ENCODE measurements at places on chromosomes 5 and 9.

DNA sequence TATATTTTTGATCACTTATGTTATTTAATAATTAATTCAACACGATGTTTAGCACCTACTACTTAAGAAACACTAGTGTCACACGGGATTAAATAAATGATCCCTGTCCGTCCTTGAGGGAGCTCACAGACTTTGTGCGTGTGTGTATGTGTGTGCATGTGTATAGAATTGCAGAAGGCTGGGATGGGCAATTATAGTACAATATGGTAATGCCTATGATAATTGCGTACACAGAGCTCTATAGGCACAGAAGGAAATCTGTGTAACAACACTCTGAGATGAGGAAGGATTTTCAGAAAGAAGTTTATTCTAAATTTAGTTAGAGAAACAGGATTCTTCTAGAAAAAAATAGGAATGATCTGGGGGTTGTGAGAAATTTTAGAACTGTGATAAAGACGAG is 76.9 kb downstream of the CDH12 start:
- no peaks in the 10 kb centered on the region for H3K36me3 ChIP-seq
- H3K4me1 ChIP-seq = no peaks in the 10 kb centered on the region
- no peak for DNase-seq
- H3K4me3 ChIP-seq = no peak overlapping the region
- no peak overlapping the region for H3K27ac ChIP-seq

DNA sequence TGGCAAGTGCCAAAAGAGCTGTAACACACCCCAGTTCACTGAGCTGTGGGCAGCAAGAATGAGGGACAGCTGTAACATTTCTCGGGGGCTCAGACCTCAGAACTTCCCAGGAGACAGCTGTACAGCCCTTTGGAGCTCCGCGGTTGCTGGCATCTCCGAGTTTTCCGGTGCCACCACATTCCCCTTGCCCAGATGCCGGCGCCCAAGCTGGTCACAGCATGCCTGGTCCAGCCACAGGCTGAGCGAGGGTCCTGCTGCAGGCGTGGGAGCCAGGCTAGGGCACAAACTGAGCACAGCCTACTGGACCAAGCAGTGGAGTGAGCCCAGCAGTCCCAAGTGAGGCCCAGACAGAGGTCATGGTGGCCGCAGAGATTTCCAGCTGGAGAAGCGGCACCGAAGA is 797.7 kb upstream of the EDIL3 start:
- no peaks in the 10 kb centered on the region for H3K27me3 ChIP-seq
- H3K36me3 ChIP-seq = no peaks in the 10 kb centered on the region
- no peak overlapping the region for H3K4me3 ChIP-seq
- H3K4me1 ChIP-seq = no peaks in the 10 kb centered on the region

GRCh38 chr5:67299231-67299735 is 102.7 kb upstream of the CD180 start:
- no peak overlapping the region for H3K27ac ChIP-seq
- H3K36me3 ChIP-seq = no peaks in the 10 kb centered on the region
- no peaks in the 10 kb centered on the region for H3K27me3 ChIP-seq
- H3K4me1 ChIP-seq = peaks cover 28% of the 10 kb centered on the region
- no peak overlapping the region for H3K4me3 ChIP-seq
- DNase-seq = no peak

DNA sequence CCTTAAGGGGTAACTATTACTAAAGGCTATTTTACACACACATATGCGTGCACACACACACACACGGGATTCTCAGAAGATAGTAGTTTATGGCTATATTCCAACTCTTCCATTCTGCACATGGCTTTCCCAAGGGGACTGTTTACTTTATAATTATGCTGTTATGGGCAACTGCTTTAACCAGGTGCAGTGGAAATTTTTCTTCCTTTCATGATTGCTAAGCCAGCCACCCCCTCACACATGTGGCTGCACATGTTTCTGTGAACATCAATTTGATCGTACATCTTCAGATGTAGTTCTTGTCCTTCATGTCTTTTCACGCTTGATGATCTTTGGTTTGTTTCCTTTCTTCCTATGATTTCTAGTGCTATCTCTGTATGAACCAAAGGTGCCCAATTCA is 37.0 kb downstream of the MRPS30 start:
- no peaks in the 10 kb centered on the region for H3K36me3 ChIP-seq
- no peak overlapping the region for H3K4me3 ChIP-seq
- no peak overlapping the region for H3K27ac ChIP-seq
- no peak for DNase-seq

GRCh38 chr9:103661663-103662062 is 432.4 kb upstream of the SMC2 start:
- H3K27me3 ChIP-seq = no peaks in the 10 kb centered on the region
- H3K4me3 ChIP-seq = no peak overlapping the region
- no peak overlapping the region for H3K27ac ChIP-seq

DNA sequence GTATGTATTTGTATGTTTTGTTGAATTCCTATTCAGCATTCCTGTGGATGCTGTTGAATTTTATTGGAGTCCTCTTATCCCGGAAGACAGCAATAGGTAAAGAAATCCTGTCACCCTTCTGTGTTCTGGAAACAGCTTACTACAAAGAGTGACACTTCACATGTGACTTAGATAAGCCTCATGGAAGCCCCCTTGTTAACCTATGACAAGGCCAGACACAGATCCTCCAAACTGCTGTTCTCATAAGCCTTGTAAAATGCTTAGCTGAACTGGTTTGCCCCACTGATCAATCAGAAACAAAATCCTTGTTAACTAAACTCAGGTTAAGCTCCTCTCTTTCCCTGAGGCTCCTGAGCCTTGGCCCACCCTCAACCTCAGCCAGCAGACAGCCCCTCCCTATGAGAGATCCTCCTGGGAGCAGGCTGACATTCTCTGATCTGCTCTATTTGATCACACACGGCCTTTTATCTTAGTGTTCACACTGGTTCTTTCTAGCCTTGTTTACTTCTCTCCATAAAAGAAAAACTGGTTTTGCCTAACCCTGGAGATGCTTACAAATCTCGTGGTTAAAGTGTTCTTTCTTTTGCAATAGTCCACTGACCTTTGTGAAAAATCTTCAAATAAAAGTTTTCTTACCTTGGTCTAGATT is 29.4 kb upstream of the ATP6V1G1 start:
- H3K4me1 ChIP-seq = no peaks in the 10 kb centered on the region
- H3K4me3 ChIP-seq = no peak overlapping the region
- DNase-seq = no peak
- H3K27ac ChIP-seq = no peak overlapping the region
- no peaks in the 10 kb centered on the region for H3K27me3 ChIP-seq

DNA sequence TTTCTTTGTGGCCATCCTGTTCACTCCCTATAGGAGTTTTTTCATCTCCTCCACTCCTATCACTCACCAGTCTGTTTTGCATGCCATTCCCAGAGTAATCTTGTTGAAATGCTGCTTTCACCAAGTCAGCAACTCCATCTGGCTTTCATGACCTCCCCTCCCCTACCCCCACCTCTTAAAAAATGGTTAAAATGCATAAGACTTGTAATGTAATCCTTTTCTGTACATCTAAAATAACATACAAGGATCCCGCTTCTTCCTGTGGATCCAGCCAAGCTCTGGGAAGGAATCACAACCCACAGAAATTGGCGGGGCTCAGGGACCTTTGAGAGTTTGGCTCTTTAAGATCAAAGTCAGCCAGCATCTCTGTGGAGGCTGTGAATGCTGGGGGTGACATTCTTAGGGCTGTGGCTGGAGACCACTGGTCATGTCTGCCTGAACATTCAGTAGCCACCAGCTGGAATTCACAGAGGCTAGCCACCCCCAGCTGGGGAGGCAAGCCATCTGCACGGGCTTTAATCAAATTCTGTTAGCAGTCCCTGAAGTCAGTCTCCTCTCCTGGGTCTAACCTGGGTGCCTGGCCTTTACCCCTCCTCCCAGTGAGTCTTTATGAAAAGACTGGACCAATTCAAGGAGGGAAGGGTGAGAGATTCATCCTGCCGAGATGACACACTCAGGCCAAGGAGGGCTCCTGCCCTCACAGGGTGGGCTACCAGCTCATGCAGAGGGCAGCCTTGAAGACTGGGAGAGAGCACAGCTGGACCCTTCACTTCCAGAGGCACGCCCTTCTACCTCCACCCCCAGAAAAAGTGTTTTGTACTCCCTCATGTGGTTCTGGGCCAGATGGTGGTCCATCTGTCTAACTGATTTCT is 132.9 kb downstream of the LIFR start:
- H3K27ac ChIP-seq = no peak overlapping the region
- H3K4me3 ChIP-seq = no peak overlapping the region
- no peak for DNase-seq
- no peaks in the 10 kb centered on the region for H3K36me3 ChIP-seq
- H3K27me3 ChIP-seq = no peaks in the 10 kb centered on the region

GRCh38 chr5:100898504-100899346 is 4.4 kb downstream of the ST8SIA4 start:
- peak overlapping the region; percentile 4 for H3K4me3 ChIP-seq
- peaks cover 21% of the 10 kb centered on the region for H3K4me1 ChIP-seq
- H3K36me3 ChIP-seq = no peaks in the 10 kb centered on the region
- H3K27me3 ChIP-seq = no peaks in the 10 kb centered on the region
- DNase-seq = no peak

DNA sequence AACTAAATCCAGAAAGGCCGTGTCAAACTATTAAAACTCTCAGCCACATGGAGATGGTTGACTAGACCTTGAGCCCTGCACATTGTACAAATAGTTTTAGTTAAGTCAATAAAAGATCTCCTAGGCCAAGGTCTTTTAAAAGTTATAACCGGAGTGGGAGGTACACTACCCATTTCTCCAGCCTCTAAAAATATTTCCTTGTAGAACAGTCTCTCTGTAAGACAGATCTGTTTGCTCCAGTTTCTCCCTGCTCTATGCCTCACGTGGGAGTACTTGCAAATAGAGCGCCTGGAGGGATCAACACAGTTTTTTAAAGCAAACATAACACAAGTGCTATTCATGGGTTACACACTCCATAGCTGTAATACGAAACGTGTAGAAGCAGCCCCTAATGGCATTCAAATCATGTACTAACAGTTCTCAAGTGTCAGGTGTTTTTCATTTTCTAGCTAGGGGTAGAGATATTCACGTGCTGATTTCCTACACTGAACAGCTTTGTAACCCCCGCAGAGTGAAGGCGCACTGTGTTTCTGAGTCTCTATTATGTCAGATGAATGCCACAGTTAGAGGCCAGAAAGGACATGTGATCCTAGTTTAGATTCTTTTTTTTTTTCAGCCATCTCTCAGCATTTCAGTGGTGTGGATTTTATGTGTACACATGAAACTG is 703.4 kb upstream of the GRAMD2B start:
- DNase-seq = no peak
- no peaks in the 10 kb centered on the region for H3K36me3 ChIP-seq
- H3K27ac ChIP-seq = no peak overlapping the region
- H3K4me3 ChIP-seq = no peak overlapping the region
- H3K4me1 ChIP-seq = no peaks in the 10 kb centered on the region
- H3K27me3 ChIP-seq = no peaks in the 10 kb centered on the region

DNA sequence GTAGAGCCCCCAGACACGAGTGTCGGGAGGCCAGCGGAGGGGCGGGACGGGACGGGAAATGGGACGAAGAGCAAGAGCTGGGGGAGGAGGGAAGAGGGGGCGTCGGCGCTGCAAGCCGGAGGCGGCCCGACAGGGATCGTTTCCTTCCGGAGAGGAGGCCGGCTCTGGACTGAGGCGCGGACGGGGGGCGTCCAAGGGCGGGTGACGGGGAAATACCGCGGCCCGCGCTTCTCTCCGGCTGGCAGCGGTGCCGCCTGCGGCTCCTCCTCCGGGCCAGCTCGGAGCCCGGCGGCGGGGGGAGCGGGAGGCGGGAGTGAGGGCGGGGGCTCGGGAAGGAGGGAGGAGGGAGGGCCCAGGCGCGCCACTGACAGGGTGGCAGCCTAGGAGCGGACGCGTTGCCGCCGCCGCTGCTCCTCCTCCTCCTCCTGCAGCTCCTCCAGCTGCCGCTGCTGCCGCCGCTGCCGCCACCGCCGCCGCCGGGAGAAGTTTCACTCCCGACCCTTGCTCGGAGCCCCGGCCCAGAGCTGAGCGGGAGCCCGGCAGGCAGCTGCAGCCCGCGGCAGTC is at the start of gene CHSY3:
CHSY3 (plus strand) TSS at position 364 of the 565 bp plus-strand sequence.
- peak within 1 kb of the TSS; percentile 84 for H3K4me3 ChIP-seq
- DNase-seq = peak; percentile 67
- H3K4me1 ChIP-seq = peaks cover 6% of the 10 kb centered on the region
- no peaks in the 10 kb centered on the region for H3K27me3 ChIP-seq
- H3K27ac ChIP-seq = peak within 1 kb of the TSS; percentile 97
- H3K36me3 ChIP-seq = no peaks in the 10 kb centered on the region

- H3K36me3 ChIP-seq = no peaks in the 10 kb centered on the region
- DNase-seq = no peak
- no peak overlapping the region for H3K4me3 ChIP-seq
- H3K27ac ChIP-seq = no peak overlapping the region
Measured at GRCh38 chr9:34568133-34568532, 21.4 kb downstream of the CNTFR start.

GRCh38 chr9:136437839-136438547 is 1.7 kb downstream of the INPP5E start:
- DNase-seq = no peak
- H3K36me3 ChIP-seq = peaks cover 29% of the 10 kb centered on the region
- H3K27me3 ChIP-seq = no peaks in the 10 kb centered on the region
- H3K4me3 ChIP-seq = peak overlapping the region; percentile 98
- no peak overlapping the region for H3K27ac ChIP-seq

All from thoracic aorta (tissue), 2 donors.